ENCODE measurements at places on chromosomes 3 and 15.

DNA sequence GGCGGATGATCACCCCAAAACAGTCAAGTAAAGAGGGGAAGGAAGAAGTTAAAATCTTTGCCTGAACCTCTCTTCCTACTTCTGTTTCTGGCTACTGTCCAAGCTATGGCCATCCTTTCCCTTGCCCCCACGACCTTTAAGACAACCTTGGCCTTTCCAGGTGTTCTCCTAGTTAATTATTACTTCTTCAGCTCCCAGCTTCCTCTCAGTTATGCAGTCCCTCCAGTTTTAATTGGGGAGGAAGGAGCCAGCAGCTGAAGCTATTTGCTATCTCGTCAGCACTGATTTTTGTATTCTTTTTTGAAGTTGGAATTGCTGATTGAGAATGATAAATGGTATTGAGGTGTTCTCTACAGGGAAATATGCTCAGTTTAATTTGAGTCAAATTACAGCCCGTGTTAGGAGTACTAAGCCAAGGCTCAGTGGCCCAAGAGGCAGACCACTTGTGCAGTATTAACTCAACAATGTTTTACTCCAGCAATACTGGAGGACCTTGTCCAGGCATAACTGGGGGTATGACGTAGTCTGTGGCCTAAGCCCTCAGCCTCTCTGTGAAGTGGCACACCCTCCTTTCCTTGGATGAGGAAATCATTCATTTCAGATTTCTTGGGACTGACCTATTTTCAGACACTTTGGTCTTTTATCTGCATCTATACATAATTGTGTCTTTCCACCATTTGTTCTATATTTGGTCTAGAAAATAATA, 336.9 kb downstream of the SLC9A9 start:
- no peak for DNase-seq

DNA sequence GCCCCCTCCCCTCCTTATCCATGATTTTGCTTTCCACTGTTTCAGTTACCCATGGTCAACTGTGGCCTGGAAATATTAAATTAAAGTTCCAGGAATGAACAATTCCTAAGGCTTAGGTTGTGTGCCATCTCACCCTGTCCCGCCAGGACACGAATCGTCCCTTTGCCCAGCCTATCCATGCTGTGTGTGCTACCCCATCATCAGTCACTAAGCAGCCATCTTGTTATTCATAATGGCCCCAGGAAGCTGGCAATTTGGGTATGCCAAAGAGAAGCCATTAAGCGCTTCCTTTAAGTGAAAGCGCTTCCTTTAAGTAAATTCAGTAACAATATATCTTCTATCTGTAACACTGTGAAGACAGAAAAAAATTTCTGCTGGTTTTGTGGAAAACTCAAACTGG, 49.2 kb upstream of the LDHAL6B start:
- DNase-seq = no peak

GRCh38 chr15:101618851-101619614, 33.1 kb downstream of the TM2D3 start:
- no peak for DNase-seq

GRCh38 chr15:90742087-90742486, 24.9 kb downstream of the BLM start:
- no peak for DNase-seq

GRCh38 chr3:179613807-179614206, 9.2 kb downstream of the NDUFB5 start:
- DNase-seq = peak; percentile 31

DNA sequence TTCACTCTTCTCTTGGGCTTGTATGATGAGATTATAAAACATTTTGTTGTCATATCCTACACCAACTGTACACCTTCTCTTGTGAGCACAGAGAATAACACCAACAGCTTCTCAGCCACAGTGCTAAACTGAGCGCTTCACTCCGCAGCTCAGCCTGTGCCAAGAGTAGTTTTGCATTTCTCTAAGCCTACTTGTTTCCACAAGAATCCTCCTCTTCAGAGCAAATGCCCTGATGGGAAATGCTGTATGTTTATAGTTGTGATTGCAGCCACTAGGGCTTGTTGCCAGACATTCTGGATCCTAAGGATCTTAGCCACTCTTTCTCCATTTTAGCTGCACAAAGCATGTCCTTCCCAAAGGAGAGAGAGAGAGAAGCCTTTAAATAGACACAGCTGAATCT, 138.8 kb upstream of the PLXND1 start:
- no peak for DNase-seq

- DNase-seq = no peak
Observed at GRCh38 chr15:101724675-101725005, 367 bp upstream of the TARS3 start.

- no peak for DNase-seq
Observed at GRCh38 chr3:53813229-53813628, 33.0 kb downstream of the CHDH start.

DNA sequence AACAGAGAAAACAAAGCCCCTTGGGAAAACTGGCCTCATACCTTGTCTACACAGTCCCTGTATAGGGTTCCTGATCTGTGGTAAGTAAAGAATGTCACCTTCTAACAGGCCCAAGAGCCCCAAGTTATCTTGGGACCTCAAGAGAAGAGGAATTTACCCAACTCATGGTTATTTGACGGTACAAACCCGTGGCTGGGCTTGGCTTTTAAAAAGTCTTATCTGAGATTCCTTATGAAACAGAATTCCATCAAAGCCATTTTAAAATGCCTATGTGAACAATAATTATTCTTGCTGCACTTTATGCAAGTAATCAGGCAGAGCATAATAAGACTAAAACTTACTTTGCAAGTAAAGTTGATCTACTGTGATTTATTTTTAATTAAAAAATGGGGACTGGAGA, 13.9 kb upstream of the SORD start:
- no peak for DNase-seq

DNA sequence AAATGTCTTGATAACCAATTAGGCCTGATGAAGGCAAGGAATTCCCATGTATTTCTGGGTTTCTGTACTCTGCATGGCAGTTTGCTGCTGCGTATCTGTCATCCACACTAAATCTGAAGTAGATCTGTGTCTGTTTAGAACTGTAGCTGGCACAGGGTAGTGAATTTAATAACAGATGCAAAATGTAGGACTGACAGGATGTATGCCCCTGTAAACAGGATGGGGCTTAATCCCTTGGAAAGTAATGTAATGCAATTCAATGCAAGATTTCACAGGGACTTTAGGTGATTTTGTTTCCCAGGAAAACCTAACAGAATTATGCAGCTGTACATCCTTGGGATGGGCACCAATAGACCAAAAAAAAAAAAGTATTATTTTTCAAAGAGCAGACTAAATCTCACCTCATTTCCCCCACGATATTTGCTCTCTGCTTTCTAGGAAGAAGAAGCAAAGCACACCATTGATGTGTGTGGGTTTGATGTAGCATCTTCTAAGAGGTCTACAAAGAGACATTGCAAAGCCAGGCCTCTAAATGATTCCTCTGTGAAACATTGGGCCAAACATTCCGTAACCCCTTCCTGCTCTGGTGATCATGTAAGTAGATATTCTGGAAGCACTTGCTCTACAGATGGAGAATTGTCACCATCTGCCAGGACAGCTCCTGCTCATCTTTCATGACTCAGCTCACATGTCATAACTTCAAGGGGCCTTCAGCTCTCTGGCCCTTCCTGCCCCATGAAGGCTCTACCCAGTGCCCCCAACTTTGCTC, 464.3 kb upstream of the RGMA start:
- DNase-seq = no peak

DNA sequence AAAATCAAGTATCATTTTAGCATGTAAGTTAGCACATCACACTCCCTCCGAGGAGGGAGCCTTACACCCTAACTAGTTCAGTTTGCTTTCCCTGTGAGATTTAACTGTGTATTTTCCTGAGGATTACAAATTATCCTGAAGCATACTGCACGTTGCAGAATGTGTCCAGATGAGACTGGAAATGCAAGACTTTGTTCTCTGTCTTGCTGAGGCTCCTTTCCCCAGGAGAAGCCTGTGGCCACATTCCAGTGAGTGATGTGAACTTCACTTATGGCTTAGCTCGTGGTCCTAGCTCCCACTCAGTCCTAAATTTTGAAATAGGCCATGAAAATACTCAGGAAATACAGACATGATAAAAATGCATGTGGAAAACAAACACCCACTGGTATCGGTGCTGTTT, 23.7 kb downstream of the PDZRN3 start:
- no peak for DNase-seq

DNA sequence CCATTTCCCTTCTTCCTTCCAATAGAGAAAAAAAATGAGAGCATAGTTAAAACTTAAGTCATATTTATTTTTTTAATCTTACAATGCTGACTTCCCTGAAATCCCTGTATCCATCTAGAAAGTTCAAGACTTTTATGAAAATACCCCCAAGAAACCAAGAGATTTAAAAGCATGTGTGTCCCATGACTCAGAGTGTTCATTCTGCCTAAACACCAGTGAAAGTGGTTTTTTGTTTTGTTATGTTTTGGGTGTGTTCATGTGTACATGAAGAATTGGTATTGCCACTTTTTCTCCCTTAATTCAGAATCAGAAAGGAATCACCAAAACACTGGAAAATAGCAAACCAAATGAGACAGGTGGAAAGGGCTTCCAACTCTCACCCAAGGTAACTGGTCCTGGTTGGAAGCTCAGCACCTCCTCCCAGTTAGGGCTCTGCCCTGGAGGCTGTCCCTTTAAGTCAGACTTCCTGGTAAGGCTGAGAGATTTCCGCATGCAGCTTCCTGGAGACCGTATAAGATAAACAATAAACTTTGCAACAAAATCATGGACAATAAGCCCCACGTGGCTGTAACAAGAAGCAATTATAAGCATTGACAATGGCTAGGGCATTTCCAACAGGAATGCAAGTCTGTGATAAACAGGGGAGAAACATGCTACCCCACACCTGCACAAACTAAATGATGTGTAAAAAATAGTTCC, 121.9 kb upstream of the ARHGEF3 start:
- no peak for DNase-seq

DNA sequence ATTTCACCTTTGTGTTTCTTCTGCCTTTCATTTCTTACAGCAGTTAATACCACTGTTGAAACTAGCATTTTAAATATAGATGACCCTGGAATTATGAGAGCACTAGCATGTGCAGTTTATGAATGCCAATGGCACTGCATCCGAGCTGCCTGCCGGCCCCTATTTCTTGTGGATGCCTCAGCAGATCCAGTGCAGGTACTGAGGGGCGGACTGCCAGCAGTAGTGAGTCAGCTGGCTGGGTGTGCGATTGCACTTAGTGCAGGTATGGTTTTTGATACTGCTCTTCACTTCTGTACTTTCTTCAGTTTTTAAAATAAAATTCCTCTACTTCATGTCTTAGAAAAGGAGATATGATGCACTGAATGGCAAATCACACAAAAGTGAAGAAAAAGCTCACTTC, 453.0 kb downstream of the DIPK2A start:
- no peak for DNase-seq

GRCh38 chr3:155492841-155493240, 199.4 kb upstream of the STRIT1 start:
- no peak for DNase-seq

GRCh38 chr3:172630316-172630715, 80.6 kb downstream of the NCEH1 start:
- no peak for DNase-seq
